ENCODE measurements at places on chromosomes 4 and X.

DNA sequence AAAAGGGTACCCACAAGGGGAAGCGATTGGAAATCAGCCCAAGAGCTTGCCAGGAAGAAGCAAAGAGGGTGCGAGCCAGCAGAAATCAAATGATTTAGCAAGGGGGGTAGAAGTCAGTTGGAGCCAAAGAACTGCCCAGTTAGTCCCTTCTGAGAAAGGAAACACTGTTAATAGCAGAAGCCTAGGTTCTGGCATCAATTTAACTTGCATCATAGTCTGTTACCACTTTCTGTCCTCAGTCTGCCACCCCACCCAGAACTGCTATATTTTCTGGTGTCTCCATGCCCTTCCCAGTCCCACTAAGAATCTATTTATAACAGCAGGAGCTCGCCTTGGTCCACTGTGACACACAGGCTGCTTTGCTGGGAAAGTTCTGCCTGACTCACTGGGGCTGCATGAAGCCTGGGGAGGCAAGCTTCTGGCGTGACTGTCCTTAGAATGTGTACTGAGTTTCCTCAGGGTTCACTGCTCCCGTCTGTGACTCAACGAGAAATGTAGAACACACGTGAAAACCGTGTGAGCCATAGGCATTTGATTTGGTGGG lies 157.8 kb upstream of the TTC29 start:
- no peak for DNase-seq

DNA sequence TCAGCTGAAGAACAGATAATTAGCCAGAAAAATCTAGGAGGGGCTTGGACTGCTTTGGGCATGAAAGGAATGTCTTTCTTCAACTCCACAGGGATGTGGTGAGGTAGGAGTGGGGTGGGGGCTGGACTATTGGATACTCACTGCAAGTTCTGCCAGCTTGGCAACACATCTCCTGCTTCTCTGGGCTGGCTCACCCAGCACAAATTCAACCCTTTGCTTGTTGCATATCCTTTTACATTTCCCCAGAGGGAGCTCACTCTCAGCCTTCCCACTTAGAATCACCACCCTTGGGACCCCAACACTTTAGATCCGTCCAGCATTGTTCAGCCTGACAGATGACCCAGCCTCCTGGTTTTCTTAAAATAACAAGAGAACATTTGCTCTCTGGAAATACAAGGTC lies 120.6 kb downstream of the KDR start:
- DNase-seq, result no peak

- DNase-seq, result no peak
Observed at GRCh38 chrX:103248553-103248952, 6.4 kb downstream of the TCEAL8 start.

GRCh38 chr4:147596377-147596776 lies 20.8 kb upstream of the TMEM184C start:
- DNase-seq, result no peak

- DNase-seq, result no peak
Observed at GRCh38 chr4:38113132-38113531, 152.9 kb downstream of the PTTG2 start.

Measured in naive thymus-derived CD8-positive, alpha-beta T cell (primary cell).